Occipital lobe (tissue), 3 donors: ENCODE measurements at places on chromosomes 7 and 10. TPM values are rescaled to one million over a fixed set of nuclear protein-coding genes. Genes with fewer than 3 reads are reported as not detected.

DNA sequence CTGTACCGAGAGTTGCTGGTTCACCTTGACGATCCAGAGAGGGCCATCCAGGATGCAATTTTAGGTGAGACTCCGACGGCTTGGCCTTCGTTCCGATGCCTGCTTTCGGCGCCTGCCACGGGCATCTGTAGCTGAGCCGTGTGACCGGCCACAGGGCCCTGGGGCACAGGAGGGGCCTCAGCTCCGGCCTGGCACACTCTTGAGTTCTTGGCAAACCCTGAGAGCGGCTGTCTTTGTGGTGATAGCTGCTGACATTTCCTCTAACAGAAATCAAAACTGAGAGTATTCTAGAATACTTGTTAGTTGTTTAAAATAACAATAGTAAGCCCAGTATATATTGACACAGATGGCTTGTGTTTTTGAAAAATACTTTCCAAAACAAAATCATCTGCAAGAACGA, 52.2 kb upstream of the SUN1 start:
- DNase-seq: no peak

- DNase-seq: no peak
Measured at GRCh38 chr7:88071994-88072714, 138.1 kb downstream of the ADAM22 start.

Gene MORN4
- total RNA-seq: 36.8 TPM

DNA sequence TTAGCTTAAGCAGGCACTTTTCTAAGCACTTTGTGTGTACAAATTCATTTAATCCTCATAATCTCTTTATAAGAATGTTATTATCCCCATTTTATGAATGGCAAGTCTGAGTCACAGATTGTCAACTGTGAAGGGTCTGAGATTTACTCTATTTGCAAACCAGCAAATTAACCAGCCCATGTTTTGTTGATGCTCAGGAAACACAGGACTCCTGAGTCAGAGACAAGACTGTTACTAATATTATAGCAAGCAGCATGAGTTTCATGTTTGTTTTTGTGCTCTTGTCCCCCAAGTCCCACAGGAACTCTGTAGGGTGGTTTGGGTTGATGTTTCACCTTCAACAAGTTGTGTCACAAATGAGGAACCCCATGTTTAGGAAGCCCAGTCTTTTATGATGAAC, 182.0 kb upstream of the PPP1R3A start:
- DNase-seq: no peak

DNA sequence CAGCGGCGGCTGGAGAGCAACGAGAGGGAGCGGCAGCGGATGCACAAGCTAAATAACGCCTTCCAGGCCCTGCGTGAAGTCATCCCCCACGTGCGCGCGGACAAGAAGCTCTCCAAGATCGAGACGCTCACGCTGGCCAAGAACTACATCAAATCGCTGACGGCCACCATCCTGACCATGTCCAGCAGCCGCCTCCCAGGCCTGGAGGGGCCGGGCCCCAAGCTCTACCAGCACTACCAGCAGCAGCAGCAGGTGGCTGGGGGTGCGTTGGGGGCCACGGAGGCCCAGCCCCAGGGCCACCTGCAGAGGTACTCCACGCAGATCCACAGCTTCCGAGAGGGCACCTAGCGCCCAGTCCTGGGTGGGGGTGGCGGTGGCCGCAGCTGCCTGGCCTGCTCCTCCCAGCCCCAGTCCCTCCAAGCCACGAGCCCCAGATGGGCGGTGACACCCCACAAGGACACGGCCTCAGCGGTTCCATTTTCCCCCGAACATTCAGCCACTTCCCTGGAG, 1.3 kb downstream of the BHLHA15 start:
- DNase-seq: no peak

Gene NACAD
- total RNA-seq: 5.5 TPM

DNA sequence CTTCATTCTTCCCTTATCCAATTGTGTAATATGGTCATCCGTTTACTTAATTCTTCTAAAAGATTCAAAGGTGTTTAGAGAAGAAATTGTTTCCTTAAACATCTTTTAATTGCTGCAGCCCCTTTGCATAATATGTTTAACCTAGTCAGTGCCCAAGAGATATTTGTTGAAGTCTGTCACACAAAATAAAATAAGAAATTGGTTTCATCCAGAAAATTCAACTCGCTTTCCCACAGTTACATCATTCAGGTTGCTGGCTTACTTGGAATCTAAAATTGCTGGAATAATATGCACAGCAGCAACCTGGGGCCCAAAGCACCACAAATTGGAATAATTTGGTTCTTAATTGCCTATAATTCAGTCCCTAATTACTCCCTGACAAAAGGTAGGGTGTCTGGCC, 155.1 kb upstream of the ETV1 start:
- no peak for DNase-seq

DNA sequence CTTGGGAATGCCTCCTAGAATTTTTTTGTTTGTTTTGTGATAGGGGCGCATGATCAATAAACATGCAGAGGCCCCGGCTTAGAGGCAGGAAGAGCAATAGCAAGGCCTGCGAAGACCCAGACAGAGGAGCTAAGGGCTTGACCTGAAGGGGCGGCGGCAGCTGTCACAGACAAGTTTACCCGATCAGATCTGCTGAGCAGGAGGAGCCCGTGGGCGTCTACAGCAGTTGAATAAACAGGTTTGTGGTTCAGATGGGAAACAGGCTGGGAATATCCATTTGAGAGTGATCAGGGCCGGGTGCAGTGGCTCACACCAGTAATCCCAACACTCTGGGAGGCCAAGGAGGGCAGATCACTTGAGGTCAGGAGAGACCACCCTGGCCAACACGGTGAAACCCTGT, 126.0 kb upstream of the CALN1 start:
- DNase-seq: no peak

Gene WEE2
- 0.16 TPM for total RNA-seq
